Stimulated activated CD8-positive, alpha-beta memory T cell treated with anti-CD3 and anti-CD28 coated beads, Interleukin-15, amount 100 ng/mL, for 4 hours (primary cell): ENCODE measurements at places on chromosomes 13 and 19.

- DNase-seq: no peak
Measured at GRCh38 chr19:11138601-11139300, 16.8 kb downstream of the SPC24 start.

- no peak for DNase-seq
Measured at GRCh38 chr19:1214299-1214861, 8.8 kb downstream of the STK11 start.

GRCh38 chr13:113918981-113919701 lies 54.7 kb downstream of the C13orf46 start:
- DNase-seq: no peak

DNA sequence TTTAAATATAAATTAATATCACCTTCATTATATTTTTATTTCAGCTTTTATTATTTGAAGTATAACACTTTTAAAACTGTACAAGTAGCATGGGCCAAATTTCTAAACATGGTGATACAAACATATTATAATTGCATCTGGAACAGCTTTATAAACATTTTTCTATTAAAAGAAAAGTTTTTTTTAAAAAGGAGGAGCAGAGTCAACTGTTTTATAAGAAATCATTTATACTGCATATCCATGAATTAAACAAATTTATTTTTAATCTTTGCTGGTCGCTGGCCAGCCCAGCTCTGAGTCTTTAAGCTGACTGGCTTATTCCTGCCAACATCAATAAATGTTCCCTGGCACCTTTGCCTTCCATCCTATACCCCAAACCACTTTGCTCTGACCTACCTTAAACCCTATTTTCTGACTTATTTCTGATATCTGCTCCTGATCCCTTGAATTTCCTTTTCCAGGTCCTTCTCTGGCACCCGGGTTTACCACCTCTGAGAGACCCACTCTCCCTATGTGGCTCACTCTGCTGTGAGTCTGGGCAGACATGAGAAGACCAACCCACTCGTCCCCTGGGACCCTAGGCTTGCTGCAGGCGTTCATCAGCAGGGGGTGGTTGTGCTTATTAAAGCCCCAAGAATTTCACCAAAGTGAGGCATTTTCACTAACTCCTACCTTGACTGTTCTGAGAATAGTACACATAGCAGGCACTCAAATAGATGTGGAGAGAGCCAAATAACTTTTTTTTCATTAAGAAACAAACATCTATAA lies 220.3 kb downstream of the KLF12 start:
- DNase-seq: no peak

DNA sequence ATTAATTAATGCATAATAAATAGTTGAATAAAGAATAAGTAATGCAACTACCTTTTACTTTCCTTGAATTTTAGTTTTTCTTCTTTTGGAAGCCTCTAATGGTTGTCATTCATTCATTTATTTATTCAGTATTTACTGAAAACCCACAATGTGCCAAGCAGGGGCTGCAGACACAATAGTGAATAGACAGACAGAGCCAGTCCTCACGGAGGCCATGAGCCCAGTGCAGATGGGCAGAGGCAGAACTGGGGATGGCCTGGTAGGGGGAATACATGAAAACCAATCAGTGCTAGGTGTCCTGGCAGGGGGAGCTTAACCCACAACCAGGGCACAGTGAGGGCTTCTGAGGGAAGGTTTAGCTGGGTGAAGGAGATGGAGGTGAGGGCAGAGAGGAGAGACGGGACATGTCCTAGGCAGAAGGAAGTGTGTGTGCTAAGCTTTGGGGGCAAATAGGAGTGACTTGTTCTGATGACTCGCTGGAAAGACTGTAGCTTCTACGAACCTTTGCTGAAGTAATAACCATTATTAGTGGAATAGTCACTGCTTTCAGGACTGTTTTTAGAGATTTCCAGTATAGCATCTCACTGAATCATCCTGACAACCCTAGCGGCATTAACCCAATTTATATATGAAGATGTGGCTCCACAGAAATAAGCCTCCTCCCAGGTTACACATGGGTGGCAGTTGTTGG lies 55.9 kb downstream of the ERCC5 start:
- no peak for DNase-seq

DNA sequence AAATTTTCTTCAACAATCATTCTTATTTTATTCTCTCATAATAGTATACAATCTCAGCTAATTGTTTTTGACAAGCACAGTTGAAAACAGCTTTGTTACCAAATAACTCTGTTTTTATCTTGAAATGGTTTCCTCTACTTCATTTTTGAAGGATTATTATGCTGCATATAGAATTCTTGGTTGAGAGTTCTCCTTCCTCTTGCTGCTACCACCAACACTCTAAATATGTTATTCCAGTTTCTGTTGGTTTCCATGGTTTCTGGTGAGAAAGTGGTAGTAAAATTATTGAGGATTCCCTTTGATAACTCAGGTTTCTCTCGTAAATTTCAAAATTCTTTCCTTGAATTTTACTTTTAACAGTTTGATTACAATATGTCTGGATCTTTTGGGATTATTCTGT lies 1725.9 kb downstream of the PCDH9 start:
- DNase-seq: no peak

DNA sequence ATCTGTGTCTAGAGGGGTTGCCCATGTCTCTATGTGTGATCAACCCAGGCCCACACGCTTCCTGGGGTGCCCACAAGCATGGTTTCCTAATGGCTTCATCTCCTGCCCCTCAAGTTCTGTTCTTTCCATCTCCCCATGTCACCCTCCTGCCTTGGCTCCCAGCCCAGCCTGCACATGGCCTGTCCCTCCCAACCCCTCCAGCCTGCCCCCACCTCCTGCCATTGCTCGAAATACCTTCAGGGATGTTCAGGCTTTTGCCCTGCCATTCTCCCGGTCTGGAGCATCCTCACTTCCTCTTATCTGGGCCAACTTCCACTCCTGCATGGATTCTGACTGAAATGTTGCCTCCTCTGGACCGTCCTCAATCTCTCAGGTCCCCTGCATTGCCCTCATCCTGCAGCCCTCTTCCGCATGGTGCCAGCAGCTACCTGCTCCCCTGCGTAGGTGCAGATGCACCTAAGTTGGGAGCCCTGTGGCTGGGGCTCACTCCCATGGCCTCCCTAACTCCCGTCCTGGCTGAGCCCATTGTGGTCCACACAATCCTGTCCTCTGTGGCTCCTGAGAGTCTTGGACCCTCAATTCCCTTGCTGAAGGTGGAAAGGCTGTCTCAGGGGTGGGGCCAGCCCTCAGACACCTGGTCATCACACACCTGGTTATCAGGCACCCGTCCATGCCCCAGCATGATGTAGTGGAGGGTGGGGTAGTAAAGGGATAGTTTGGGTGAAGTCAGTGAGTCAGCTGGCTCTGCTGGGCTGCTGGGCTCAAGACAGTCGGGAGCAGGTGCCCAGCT lies 152.1 kb downstream of the URI1 start:
- DNase-seq: no peak

- no peak for DNase-seq
Measured at GRCh38 chr19:58553799-58554493, 959 bp downstream of the CHMP2A start.

- no peak for DNase-seq
Measured at GRCh38 chr19:32309711-32310390, 35.6 kb upstream of the ZNF507 start.

GRCh38 chr13:98039261-98039660 lies 85.8 kb downstream of the IPO5 start:
- DNase-seq: no peak

- DNase-seq: no peak
Measured at GRCh38 chr19:11296264-11296663, 304 bp downstream of the TSPAN16 start.

- DNase-seq: no peak
Measured at GRCh38 chr19:53892301-53892980, 10.4 kb downstream of the PRKCG start.

DNA sequence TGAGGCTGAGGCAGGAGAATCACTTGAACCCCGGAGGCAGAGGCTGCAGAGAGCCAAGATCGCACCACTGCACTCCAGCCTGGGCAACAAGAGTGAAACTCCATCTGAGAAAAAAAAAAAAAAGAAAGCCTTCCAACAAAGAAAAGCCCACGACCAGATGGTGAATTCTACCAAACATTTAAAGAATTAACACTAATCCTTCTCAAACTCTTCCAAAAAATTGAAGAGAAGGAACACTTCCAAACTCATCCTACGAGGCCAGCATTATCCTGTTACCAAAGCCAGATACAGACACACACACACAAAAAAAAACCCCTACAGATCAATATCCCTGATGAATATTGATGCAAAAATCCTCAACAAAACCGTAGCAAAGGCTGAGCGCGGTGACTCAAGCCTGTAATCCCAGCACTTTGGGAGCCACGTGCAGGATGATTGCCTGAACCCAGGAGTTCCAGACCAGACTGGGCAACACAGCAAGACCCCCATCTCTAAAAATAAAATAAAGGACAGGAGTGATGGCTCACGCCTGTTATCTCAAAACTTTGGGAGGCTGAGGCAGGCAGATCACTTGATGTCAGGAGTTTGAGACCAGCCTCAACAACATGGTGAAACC lies 6.2 kb upstream of the EVI5L start:
- no peak for DNase-seq

DNA sequence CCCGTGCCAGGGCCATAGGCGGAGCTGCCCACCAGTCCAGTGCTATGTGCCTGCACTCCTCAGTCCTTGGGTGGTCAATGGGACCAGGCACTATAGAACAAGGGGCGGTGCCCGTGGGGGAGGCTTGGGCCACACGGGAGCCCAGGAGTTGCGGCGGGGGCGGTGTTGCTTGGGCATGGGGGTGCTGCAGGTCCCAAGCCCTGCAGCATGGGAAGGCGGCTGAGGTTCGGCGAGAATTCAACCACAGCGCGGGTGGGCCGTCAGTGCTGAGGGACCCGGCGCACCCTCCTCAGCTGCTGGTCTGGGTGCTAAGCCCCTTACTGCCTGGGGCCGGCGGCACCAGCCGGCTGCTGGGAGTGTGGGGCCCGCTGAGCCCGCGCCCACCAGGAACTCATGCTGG lies 242.2 kb upstream of the SGCG start:
- no peak for DNase-seq

DNA sequence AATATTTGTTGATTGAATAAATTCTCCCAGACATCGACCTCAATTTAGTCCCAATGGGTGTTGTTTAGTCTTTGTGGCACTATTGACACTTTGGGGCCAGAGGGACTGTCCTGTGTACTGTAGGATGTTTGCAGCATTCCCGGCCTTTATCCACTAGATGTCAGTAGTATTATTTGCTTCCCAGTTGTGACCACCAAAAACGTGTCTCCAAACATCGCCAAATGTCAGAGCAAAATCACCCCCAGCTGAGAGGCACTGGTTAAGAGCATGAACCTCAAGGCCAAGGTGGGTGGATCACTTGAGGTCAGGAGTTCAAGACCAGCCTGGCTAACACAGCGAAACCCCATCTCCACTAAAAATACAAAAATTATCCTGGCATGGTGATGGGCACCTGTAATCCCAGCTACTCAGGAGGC lies 15.4 kb downstream of the NLRP12 start:
- DNase-seq: no peak

GRCh38 chr13:85974608-85975366 lies 175.6 kb upstream of the SLITRK6 start:
- no peak for DNase-seq

GRCh38 chr13:35841060-35841521 lies 290.1 kb downstream of the DCLK1 start:
- DNase-seq: no peak
